ENCODE measurements at places on chromosomes 11 and 22.

GRCh38 chr22:36505998-36506635 is 723 bp downstream of the FOXRED2 start:
- DNase-seq: peak; percentile 36

- no peak for DNase-seq
Observed at GRCh38 chr22:20448630-20449029, 11.0 kb upstream of the SCARF2 start.

GRCh38 chr11:94553938-94554337 is 10.2 kb downstream of the FUT4 start:
- no peak for DNase-seq

DNA sequence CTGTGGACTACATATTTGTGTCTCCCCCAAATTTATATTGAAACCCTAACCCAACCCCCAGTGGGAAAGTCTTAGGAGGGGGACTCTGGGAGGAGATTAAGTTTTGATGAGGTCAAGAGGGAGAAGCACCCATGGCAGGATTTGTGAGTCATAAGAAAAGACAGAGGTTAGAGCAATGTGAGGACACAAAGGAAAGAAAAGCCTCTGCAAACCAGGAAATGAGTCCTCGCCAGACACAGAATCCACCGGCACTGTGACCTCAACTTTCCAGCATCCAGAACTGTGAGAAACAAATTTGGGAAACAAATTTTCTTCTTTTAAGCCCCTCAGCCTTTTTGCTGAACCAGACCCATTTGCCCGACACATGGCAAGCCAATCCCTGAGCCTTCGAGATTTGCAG is 397.0 kb downstream of the NTM start:
- no peak for DNase-seq

DNA sequence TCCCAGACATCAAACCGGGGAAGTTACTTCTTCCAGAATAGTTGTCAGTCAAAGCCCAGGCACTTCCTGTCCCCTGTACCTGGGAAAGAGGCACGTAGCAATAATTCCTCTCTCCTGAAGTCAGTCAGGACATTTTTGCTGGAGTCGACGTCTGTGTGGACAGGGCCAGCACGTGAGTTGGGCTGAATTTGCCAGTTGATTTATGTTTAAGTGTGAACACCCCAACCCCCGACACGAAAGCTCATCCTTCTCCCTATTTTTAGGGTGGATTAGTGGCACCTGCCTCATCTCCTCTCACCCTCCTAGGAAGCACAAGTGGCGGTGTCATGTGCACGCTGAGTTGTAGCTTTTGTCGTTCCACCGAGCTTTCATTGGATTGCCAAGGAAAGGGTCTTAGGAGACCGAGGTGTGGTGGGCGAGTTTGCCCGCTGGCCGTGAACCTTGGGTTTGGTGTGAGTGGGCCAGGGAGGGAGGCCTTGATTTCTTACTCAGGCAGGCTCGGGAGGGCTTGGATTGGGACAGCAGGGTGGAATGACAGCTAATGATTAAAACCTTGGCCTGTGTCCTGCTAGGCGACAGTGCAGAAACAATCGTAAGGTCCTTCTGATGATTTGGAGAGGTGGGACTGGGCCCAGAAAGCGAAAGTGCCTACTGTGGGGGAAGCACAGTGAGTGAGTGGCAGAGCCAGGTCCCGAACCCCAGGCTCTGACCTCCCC is 87.0 kb upstream of the CRYBB3 start:
- DNase-seq: no peak

DNA sequence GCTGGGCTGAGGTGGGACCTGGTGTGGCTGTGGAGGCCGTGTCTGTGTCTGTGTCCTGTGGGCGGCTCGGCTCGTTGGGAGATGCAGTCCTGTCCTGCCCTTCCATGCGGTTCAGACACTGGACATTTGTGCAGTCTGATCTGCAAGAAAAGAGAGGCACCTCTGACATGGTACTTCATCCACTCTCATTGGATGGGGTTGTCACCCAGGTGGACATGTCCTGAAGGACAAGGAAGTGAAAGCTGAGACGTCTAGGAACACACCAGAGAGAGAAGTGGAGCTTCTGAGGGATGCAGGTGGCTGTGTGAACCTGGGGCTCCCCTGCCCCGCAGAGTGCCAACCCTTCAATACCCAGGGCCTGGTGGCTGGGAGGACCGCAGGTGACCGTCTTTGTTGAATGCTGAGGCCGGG is 18.4 kb downstream of the TBX1 start:
- DNase-seq: peak; percentile 59

DNA sequence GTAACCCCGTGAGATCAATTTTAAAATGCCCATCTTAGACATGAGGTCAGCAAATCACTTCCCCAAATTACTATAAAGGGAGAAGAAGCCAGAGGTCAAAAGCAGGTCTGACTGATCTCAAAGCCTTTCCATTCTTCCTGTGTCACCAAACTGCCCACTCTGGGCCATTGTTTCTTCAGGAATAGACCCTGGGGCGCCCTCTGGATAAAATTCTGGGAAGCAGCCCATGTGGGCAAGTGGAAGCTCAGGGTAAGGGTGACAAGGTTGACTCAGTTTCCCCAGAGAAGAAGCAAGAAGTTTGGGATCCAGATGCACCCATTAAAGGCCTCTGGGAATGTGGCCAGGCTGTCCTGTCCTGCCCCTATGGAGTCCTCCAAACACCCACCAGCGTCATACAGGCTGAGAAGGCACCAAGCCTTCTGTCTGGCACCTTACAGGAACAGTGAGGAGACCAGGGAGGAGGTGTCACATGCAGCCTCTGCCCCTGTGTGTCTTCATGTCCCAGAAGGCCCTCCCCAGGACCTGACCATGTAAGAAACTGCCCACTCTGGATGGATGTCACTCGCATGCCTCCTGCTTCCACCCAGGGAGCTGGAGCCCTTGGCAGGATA is 50.1 kb downstream of the CHST1 start:
- no peak for DNase-seq

GRCh38 chr11:127226949-127227348 is 226.4 kb upstream of the KIRREL3 start:
- no peak for DNase-seq

DNA sequence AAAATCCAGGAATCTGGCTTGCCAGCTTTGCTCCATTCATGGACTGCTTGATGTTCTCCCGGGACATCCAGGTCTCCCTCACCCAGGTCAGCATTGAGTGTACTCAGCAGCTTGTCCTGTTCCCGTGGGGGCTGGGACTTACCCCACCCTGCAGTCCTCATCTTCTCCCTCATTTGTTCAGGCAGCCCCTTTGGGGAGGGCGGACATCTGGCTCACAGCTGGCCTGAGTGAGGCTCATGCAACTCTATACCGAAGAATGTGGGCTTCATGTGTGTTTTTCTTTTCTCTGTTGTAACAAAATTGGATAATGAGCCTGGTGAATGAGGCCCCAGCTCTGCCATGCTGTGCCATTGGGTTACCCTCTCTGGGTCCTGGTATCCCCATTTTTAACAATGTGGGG is 227.7 kb upstream of the TENM4 start:
- no peak for DNase-seq

All from T47D (cell line).